ENCODE measurements at places on chromosomes 7 and 10. TPM values are rescaled to one million over a fixed set of nuclear protein-coding genes. Genes with fewer than 3 reads are reported as not detected.

DNA sequence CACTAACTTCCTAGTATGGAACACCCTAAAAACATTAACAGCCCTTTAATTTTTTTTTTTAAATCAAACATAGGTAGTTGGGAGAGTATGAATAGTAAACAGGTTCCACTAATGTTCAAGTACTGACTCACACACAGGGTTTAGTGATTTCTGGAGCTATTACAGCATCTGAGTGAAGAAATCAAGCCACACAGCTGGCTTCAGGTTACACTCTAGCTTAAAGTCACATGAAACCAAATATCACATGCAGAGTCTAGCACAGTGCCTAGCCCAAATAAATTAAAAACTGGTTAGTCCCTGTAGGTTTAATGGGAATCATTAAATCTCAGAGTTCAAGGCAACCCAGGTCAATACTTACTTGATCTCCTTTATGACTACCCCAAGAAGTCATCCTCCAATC lies 11.6 kb downstream of the PANK1 start:
- no peak for DNase-seq
- no peaks in the 10 kb centered on the region for H3K4me1 ChIP-seq
- no peaks in the 10 kb centered on the region for H3K27me3 ChIP-seq

GRCh38 chr7:40137563-40137962 lies 2.8 kb downstream of the SUGCT start:
- H3K4me1 ChIP-seq = peaks cover 14% of the 10 kb centered on the region
- H3K27ac ChIP-seq = no peak overlapping the region
- H3K4me3 ChIP-seq = no peak overlapping the region

- H3K4me1 ChIP-seq = no peaks in the 10 kb centered on the region
- H3K27me3 ChIP-seq = no peaks in the 10 kb centered on the region
- H3K36me3 ChIP-seq = no peaks in the 10 kb centered on the region
- no peak overlapping the region for H3K27ac ChIP-seq
- no peak overlapping the region for H3K4me3 ChIP-seq
Measured at GRCh38 chr10:9222917-9223316, 1168.4 kb downstream of the GATA3 start.

DNA sequence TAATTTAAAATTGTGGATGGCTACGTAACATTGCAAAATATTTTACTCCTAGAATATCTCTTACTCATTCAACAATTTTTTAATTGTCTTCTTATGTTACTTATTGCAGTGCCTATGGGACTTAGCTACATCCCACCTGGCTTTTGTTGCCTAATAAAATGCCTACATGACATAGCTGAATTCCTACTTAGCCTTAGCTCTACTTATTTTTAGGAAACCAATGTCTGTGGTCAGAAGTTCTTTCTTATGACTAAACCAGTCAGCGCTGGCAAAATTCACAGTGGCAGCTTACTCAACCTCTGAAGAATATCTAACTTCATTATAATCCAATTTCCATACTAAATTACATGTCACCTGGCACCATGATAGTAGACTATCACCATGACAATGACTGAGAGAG lies 1612.4 kb upstream of the LRRTM3 start:
- H3K4me3 ChIP-seq = no peak overlapping the region
- H3K4me1 ChIP-seq = no peaks in the 10 kb centered on the region
- no peak overlapping the region for H3K27ac ChIP-seq
- no peaks in the 10 kb centered on the region for H3K36me3 ChIP-seq
- no peaks in the 10 kb centered on the region for H3K27me3 ChIP-seq

DNA sequence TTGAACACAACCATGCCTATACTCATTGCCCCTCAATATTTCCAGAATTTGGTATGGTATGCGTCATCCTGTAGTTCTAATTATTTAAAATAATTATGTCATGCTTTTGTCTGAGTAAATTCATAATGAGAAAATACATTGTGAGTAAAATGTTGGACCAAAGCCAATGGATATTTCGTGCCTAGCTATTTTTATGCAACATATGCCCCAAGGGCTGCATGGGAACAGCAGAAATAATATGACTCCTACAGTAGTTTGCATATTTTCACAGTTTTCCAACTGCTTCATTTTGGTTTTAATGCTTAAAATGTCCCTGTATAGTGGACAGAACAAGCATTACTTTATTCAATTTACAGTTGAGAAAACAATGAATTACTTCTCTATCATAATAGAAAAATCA lies 1115.6 kb upstream of the GHITM start:
- H3K4me1 ChIP-seq = no peaks in the 10 kb centered on the region
- H3K27ac ChIP-seq = no peak overlapping the region
- no peak overlapping the region for H3K4me3 ChIP-seq
- no peak for DNase-seq
- H3K27me3 ChIP-seq = no peaks in the 10 kb centered on the region

Gene DNAJC12
- total RNA-seq = 3.2 TPM

Gene NPFFR1
- not detected for total RNA-seq

GRCh38 chr7:30173058-30173897 lies 38.5 kb downstream of the MTURN start:
- peak; percentile 90 for DNase-seq
- peak overlapping the region; percentile 34 for H3K4me3 ChIP-seq
- no peaks in the 10 kb centered on the region for H3K36me3 ChIP-seq
- peak overlapping the region; percentile 66 for H3K27ac ChIP-seq
- peaks cover 69% of the 10 kb centered on the region for H3K4me1 ChIP-seq

Gene CALML3
- total RNA-seq = not detected

Gene H2BK1
- total RNA-seq = not detected

Gene NXPH1
- 0.32 TPM for total RNA-seq

Gene AKR1C8
- total RNA-seq = not detected

GRCh38 chr10:100697070-100697469 lies 48.3 kb upstream of the PAX2 start:
- H3K4me1 ChIP-seq = no peaks in the 10 kb centered on the region
- no peaks in the 10 kb centered on the region for H3K27me3 ChIP-seq
- no peak for DNase-seq
- no peak overlapping the region for H3K4me3 ChIP-seq
- H3K36me3 ChIP-seq = no peaks in the 10 kb centered on the region
- no peak overlapping the region for H3K27ac ChIP-seq

GRCh38 chr10:124006526-124006925 lies 86.9 kb downstream of the CHST15 start:
- no peaks in the 10 kb centered on the region for H3K27me3 ChIP-seq
- H3K27ac ChIP-seq = no peak overlapping the region
- H3K4me1 ChIP-seq = no peaks in the 10 kb centered on the region
- H3K4me3 ChIP-seq = no peak overlapping the region
- DNase-seq = no peak

DNA sequence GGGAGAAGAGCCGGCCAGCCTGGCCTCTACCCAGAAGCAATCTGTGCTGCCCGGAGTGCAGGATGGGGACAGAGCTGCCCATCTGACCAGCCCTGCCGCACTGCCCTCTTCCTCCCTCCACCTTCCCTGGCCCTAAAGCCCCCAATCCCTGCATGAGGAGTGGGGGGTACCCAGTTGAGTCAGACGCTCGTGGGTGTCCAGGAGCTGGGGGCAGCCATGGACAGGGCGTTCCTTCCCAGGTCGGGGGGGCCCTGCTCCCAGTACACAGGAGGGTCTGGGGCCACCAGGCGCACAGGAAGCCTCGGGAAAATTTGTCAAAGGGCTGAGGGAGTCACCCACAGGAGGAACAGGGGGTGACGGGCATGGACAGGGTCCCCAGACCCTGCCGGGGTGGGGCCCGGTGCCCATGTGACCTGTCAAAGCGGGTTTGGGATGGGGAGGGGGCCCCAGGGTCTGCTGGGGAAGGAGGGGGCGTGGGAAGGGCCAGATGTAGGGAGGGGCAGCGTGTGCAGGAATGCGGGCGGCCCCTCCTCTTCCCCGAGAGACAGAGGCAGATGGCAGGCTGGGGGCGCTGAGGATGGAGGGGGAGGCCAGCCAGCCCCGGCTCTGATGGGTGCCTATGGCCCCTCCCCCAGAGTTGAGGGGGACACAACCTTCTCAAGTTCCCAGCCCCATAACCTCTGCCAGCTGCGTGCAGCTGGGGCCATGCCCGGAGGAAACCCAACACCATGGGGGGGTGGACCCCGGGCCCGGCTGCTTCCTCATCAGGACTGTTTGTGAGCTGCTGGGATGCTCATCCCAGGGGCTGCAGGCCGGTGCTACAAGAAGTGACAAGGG lies 21.5 kb upstream of the GRIFIN start:
- DNase-seq = no peak
- H3K27me3 ChIP-seq = no peaks in the 10 kb centered on the region
- no peaks in the 10 kb centered on the region for H3K4me1 ChIP-seq
- no peak overlapping the region for H3K4me3 ChIP-seq
- no peak overlapping the region for H3K27ac ChIP-seq

GRCh38 chr7:7795630-7796121 lies 77.3 kb upstream of the RPA3 start:
- no peaks in the 10 kb centered on the region for H3K27me3 ChIP-seq
- DNase-seq = no peak

Gene OLAH
- 3.7 TPM for total RNA-seq

Gene FAM241B
- not detected for total RNA-seq

Gene STEAP4
- 211 TPM for total RNA-seq

GRCh38 chr10:112235920-112236319 lies 47.3 kb upstream of the TECTB start:
- H3K36me3 ChIP-seq = no peaks in the 10 kb centered on the region
- no peaks in the 10 kb centered on the region for H3K27me3 ChIP-seq
- no peak for DNase-seq
- H3K4me3 ChIP-seq = no peak overlapping the region

DNA sequence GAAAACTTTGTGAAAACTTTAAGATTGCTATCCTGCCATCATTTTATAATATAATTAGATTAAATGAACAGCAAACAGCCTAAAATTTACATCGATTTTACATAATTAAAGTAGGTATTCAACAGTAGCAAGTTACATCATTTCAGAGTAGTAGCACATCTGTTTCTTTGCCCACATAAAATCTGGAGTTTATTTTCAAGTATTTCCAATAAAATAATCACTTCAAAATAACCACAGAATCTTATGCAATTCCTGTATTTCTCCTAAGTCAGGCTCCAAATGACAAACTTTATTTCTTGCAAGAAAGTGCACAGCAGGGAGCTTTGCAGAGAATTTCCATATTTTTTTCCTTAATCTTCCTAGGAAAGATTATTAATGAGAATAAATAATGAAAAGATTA lies 82.6 kb downstream of the CUBN start:
- H3K36me3 ChIP-seq = no peaks in the 10 kb centered on the region
- H3K27me3 ChIP-seq = no peaks in the 10 kb centered on the region
- DNase-seq = no peak
- no peak overlapping the region for H3K4me3 ChIP-seq

DNA sequence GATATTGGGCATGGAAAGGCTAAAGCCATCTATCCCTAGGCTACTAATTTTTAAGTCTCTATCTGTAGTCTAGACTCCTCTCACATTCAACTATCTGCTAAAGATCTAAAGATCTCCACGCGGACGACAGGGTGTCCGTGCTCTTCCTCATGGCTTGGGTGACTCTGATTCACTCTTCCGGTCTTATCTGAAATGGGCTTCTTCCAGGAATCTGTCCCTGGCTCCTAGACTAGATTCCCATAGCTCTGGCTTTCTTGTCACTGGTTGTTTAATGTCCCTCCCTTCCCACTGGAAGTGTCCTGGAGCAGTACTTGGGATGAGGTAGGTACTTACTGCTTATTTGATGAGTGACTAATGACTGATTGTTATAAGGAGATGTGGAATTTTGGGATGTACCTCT lies 62.0 kb upstream of the PODXL start:
- no peaks in the 10 kb centered on the region for H3K27me3 ChIP-seq
- no peak overlapping the region for H3K27ac ChIP-seq
- no peaks in the 10 kb centered on the region for H3K36me3 ChIP-seq
- H3K4me3 ChIP-seq = no peak overlapping the region
- no peak for DNase-seq
- H3K4me1 ChIP-seq = no peaks in the 10 kb centered on the region

DNA sequence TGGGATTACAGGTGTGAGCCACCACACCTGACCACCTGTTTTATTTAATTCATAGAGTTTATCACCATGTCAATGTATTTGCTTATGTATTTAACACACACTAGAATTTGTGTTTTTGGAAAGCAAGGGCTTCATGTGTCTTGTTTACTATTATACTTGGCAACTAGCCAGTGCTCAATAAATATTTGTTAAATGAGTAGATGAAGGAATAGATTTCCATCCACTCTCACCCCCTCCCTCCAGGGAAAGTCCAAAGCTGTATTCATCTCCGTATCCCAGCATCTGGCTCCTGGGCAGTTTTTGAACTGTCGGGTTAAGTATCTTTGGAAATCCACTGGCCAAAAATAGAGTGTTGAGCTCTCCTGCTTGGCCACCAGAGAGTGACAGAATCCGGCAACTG lies 4.6 kb upstream of the RADIL start:
- no peaks in the 10 kb centered on the region for H3K27me3 ChIP-seq
- no peaks in the 10 kb centered on the region for H3K36me3 ChIP-seq
- H3K4me3 ChIP-seq = no peak overlapping the region
- no peak for DNase-seq
- H3K27ac ChIP-seq = no peak overlapping the region
- H3K4me1 ChIP-seq = no peaks in the 10 kb centered on the region

- no peaks in the 10 kb centered on the region for H3K36me3 ChIP-seq
- peak; percentile 87 for DNase-seq
- peak overlapping the region; percentile 89 for H3K4me3 ChIP-seq
- H3K27ac ChIP-seq = peak overlapping the region; percentile 98
Measured at GRCh38 chr7:43584195-43584586, 1.3 kb downstream of the STK17A start.

Gene LIPF
- 7.1 TPM for total RNA-seq

DNA sequence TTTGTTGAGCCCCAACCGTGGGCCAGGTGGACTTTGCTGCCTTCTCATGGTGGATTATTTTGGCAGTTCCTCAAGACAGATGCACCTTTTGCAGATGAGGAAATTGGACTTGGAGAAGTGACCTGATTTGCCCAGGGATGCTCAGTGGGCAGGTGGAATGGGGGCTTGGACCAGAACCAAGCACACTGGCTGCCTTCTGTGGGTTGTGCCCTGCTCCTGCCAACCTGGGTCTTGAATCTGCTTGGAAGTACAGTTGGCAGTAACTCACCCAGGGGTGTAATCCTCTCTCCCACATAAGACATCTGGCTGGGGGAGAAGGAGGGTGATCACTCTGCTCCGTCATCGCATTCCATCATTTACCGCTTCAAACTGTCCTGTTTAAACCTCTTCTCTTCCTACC lies 110.5 kb upstream of the GPR26 start:
- no peak overlapping the region for H3K27ac ChIP-seq
- H3K27me3 ChIP-seq = no peaks in the 10 kb centered on the region
- no peaks in the 10 kb centered on the region for H3K4me1 ChIP-seq
- DNase-seq = no peak

DNA sequence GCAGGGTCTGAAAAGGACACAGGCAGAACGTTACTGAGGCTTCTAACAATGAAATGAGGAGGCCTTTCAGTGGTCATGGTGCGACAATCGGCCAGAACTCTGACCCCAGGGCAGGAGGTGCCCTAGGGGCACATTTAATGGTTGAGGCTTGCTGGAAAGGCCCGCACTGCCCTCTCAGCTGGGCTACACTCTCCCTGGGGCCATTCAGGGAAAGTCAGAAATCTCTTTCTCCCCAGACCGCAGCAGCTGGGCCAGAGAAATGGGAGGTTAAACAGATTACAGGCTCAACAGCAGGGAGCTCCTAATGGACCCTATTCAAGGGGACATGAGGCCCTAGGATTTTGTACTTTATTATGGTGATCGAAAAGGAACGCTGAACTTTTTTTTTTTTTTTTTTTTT lies 85.6 kb upstream of the FGFR2 start:
- no peaks in the 10 kb centered on the region for H3K36me3 ChIP-seq
- H3K27ac ChIP-seq = no peak overlapping the region
- H3K4me3 ChIP-seq = no peak overlapping the region
- H3K4me1 ChIP-seq = no peaks in the 10 kb centered on the region
- H3K27me3 ChIP-seq = no peaks in the 10 kb centered on the region

Data from ascending aorta (tissue), 2 donors.